NCI-H146 (cell line): ENCODE measurements at places on chromosomes 2 and 18.

DNA sequence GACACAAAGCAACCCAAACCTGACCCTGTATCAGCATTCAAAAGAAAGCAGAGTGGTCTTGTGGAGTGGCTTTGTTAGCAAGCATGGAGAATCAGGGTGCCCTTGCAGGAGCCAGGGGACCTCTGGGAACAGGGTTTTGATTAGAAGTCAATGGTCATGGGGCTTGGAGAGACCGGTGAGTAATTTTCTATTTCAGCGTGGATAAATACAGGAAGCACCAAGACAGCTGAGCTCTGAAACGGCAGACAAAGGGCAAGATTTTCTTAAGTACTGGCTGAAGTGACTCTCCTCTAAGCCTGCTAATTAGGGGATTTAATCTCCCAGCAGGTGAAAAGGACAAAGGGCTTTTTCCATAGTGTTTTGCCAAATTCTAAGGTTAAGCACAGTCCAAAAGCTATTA is 78.0 kb upstream of the GAREM1 start:
- DNase-seq: peak; percentile 89

DNA sequence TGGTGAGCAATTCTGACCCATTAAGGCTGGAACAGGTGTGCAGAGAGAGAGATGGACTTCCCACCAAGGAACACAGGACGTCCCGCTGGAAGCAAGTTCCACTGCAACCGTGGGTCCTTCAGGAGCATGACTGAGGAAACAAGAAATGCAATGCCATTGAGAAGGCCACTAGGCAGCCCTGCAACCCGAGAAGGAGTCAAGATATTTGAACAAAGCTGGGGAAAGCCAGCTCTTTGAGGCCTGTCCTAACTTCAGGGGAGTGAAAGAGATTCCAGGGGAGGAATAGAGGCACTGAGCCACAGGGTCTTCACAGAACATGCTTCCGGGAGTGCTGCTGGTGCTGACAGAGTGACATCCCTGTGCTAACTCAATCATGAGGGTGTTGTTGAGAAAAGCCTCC is 153.8 kb upstream of the ZNF236 start:
- no peak for DNase-seq

DNA sequence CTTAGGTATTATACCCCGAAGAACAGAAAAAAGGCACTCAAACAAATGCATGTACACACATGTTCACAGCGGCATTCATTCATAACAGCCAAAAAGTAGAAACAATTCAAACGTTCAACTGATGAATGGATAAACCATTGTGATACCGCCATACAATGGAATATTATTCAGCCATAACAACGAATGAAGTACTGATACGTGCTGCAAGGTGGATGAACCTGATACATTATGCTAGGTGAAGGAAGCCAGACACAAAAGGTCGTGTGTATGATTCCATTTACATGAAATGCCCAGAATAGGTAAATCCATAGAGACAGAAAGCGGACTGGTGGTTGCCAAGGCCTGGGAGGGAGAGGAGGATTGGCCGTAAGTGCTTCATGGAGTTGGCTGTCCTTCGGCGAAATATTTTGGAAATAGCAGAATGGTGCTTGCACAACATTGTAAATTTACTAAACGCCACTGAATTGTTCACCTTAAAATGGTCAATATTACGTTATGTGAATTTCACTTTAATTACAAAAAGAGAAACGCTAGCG is 750 bp upstream of the RMP24 start:
- DNase-seq: peak; percentile 75

GRCh38 chr2:29921560-29921915 is at the start of gene ALK:
ALK (minus strand) TSS chr2:29921586; CDS start chr2:29920659, 927 bp downstream.
- DNase-seq: peak; percentile 89

DNA sequence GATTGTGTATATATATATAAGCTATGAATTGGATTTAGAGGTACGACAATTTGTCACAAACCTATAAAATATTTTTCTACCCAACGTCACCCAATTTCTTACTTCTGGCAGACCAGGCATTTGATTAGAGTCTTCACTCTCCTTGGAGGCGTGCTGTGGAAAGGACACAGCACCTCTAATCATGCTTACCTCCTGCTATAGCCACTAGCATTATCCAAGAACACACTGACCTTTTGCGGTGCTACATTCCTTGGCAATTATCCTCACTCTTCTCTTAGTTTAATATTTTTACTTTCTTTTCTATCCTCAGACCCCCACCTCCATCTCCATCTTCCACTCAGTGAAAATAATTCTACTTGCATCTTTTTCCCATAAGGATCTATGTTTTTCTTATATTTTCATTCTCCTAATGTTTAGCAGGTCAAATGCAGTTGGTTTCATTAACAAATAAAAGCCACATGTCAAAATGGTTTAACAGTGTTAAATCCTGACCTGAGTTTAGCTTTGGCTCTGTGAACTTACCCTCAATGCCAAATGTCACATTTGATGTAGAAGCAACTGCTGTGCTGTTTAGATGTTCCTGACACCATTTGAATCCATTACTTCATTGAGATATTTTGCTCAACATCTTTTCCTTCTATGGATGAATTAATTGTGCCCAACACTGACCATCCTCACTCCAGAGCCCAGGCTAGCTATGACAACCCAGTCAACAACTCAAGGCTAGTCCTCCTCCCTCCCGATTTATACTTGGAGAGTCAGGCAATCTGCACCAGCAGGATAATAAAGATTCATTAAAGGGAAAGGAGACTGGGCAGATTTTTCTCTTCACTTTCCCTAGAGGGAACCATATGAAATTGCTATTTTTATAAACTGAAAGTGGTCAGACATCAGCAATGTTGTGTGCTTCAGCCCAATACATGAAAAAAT is 240.5 kb downstream of the MREG start:
- no peak for DNase-seq

DNA sequence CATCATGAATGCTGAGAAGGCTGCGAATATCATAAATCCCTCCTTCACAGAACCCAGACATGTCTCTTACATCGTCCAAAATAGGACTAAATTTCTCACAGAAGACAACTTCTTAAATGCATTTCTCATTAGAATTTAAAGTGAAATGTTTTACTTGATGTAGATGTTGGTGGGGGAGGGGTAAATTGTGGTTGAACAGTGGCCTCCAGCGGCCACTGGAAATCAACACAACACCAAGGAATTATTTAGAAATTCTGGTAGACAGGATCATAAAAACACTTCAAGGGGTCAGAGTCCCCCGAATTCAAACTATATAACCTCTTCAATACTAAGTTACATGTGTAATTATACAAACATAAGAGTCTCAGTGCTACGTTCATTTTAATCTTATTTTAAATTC is 135.9 kb downstream of the ABCA12 start:
- peak; percentile 27 for DNase-seq

DNA sequence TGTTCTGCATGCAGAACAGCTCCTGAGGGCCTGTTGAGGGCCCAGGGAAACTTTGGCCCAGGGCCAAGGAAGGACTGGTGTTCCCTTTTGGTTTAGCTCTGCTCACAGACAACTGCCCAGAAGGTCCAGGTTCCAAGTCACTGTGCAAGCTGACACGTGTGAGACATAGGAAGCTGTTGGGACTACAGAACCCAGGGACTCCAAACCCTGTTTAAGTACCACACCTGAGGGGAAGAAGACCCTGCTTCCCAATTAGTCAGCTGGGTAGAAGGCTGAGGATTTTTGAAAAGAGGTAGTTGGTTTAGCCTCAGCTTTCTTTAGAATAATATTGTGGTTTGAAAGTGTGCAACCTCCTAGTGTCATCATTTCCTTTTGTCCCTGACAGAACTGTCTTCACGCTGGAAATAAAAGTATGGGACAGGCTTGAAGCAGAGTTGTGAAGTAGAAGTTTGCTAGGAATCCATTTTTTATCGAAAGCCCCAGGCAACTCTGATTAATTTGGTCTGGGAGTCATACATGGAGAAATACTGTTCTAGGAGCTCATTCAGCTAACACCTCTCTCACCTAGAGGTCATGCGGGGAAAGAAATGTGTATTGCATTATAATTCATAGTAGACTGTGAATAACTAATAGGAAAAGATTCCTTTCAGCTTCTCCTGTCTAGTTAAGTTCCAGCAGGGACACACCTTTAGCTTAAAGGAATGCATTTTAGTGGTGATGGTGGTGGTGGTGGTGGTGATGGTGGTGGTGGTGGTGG is 19.9 kb upstream of the IL1RL1 start:
- DNase-seq: no peak

DNA sequence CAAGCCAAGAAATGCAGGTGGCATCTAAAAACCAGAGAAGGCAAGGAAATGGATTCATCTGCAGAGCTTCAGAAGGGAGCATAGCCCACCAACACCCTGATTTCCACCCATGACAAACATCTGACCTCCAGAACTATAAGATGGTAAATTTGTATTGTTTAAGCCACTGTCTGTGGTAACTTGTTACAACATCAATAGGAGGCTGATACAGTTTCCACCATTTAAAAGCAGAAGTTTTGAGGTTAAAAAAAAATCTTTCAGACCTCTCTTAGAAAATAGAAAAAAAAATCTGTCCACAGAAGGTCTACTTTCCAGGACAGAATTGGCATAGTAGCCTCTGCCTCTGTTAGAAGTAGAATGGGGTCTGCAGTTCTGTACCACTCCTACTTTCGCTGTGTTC is 37.2 kb downstream of the SLC40A1 start:
- no peak for DNase-seq

GRCh38 chr18:8480506-8481328 is 128.5 kb upstream of the RAB12 start:
- peak; percentile 83 for DNase-seq

DNA sequence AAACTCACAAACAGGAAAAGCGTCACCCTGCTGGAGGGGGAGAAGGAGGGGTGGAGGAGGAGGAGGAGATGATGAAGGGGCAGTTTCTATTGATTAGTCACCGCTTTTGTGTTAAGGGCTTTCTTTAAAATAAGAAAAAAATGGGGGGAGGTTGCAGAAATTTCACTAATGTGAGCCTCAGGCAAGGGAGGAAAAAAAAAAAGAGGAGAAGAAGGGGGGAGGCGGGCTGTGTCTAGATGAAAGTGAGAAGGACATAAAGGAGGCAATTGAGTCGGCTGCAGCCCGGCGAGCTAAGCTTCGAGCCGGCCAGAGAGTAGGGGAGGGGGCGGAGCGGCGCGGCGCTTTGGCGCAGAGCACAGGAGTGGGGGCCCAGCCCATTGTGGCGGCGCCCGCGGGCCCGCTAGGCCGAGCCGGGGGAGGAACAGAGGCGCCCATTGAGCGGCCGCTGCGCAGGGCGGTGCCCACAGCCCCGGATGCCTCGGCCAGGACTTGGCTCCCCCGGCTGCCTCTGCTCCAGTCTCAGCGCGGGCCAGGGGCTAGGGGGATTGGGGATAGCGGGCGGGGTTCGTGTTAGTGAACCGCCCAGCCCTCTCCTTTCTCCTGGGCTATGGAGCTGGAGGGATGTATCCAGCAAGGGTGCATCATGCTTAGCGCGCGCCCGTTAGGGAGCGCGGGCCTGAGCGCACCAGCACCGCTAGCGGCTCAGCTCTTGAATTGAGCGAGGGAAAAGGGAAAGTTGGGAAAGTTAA is 7.9 kb downstream of the PAX3 start:
- no peak for DNase-seq

GRCh38 chr2:174336501-174337336 is 2.0 kb downstream of the SP9 start:
- peak; percentile 80 for DNase-seq

- DNase-seq: no peak
These were observed 418 bp downstream of the WDR75 start for GRCh38 chr2:189441709-189442074.

- DNase-seq: no peak
These were observed 11.3 kb upstream of the VRK2 start for GRCh38 chr2:58035352-58035751.

- DNase-seq: peak; percentile 28
These were observed 131.4 kb downstream of the MSH2 start for GRCh38 chr2:47534179-47534919.

GRCh38 chr18:78562531-78562961 is 417.1 kb upstream of the SALL3 start:
- DNase-seq: peak; percentile 54

- no peak for DNase-seq
These were observed 2.8 kb upstream of the ATF2 start for GRCh38 chr2:175170659-175171304.

- DNase-seq: no peak
These were observed 3.7 kb downstream of the DYM start for GRCh38 chr18:49456794-49457193.

GRCh38 chr18:48412339-48412929 is 3.3 kb upstream of the ZBTB7C start:
- peak; percentile 70 for DNase-seq

DNA sequence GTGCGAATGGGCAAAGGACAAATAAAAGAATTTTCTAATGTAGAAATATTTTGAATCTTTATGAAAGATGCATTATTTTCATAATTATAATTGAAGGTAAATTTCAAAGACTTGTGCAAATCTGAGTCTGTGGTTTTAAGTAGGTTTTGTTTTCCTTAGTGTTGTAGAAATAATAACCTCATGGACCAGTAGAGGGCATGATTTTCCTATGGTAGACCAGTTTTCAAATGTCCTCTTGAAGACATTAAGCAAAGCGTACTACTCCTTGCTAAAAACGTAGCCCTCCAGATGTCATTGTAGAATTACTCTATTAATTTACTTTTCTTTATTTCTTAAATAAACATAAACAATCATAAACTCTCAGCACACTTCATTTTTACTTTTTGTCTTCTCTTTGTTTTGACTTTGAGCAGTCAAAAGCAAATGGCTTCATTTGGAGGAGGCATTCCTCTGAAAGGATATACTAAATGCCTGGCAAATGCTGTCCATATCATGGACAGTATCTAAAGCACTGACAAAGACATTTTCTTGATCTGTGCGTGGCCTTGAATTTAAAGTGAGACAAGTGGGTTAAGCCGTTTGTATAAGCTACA is 85.8 kb upstream of the FAM237A start:
- peak; percentile 0 for DNase-seq

DNA sequence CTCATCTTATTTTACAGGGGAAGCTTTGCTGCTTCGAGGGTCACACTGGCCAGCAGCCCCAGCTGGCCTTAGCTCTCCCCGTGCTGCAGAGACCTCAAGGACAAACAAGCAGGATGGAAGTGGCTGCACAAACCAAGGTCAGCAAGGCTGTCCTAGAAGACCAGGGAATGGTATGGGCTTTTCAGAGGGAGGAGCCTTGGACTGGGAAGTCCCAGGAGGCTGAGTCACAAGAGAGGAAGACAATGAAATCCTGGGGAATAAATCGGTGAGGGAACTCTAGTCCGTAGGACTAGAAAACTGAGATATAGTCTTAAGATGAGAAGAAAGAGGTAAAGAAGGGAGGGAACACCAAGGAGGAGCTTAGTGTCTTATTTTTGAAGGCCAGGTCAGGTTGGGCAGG is 15.7 kb downstream of the CREG2 start:
- no peak for DNase-seq

DNA sequence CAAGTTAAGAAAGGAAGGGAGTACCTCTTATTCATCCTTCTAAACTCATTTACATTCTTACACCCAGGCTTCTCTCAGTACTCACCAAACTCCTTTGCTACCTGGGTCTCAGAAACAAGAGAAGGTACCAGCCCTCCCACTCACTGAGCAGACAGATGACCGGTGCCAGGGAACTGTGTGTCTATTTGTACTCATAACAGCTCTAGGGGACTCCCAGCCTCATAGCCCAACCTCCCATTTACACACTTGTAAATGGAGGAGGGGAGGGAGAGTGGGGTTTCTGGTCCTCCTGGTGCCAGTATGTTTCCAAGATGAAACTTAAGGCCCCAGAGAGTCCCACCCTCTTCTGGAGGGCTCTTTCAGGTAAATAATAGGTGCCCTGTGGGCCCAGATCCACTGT is 42.8 kb upstream of the SIGLEC15 start:
- DNase-seq: no peak

- no peak for DNase-seq
These were observed 58.3 kb upstream of the TNP1 start for GRCh38 chr2:216918088-216918680.

- DNase-seq: no peak
These were observed 447.1 kb downstream of the TMEM182 start for GRCh38 chr2:103208916-103209315.

- DNase-seq: no peak
These were observed 206.1 kb upstream of the HDAC4 start for GRCh38 chr2:239606741-239607516.
